Midbrain (tissue), 1 donor: ENCODE measurements at places on chromosomes 6 and 20.

GRCh38 chr20:14412065-14412681, 74.8 kb upstream of the FLRT3 start:
- DNase-seq, result no peak

- no peak for DNase-seq
These were observed 44.7 kb upstream of the ADIG start for GRCh38 chr20:38536310-38536709.

DNA sequence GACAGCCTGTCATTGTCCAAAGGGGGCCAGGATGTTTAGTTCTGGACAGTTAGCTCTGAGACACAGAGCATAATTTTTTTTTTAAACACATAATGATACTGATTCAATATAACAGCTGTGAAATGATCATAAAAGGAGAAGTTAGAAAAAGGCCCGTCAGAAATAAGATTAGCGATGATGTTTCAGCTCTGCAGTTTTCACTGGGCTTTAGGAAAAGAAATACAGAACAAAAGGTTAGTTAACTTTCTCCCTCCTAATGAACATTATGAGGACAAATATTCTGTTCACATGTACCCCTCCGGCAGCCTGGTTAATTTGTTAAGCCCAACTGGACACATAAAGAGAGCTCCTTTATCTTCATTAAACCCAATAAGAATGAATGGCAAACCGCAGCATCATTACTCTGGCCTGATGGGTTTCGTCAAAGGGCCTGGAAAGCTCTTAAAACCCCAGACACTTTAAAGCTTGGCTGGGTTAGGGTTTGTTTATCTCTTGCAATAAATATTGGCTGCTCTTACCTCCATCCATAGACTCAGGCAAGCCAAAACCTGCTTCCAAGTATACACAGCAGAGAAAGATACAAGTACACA, 394.6 kb downstream of the KIF16B start:
- DNase-seq, result no peak

- DNase-seq, result no peak
These were observed 3.3 kb downstream of the SPEF1 start for GRCh38 chr20:3777716-3778629.

GRCh38 chr20:12829170-12829569, 179.6 kb upstream of the SPTLC3 start:
- no peak for DNase-seq

DNA sequence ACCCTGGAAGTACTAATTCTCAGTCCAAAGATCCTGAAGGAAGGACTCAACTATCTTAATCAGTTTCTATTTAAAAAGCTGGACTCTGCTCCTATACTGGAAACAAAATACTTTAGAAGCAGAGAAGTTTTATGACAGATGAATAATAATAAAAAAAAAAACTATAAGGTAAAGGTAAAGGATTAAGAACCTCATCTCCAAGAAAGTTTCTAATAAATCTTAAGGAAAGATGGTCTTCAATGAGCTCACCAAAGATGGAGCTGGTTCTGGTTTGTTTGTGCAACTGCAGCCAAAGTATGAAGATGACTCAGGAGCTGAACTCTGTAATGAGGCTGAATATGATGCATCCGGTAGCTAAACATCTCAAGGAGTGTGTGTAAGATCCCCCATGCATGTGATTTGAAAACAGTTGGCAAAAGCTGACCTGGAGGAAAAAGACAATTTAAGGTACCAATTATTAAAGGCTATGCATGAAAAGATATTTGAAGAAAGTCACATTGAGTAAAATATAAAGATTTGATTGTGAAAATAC, 25.2 kb downstream of the MED23 start:
- DNase-seq, result no peak

DNA sequence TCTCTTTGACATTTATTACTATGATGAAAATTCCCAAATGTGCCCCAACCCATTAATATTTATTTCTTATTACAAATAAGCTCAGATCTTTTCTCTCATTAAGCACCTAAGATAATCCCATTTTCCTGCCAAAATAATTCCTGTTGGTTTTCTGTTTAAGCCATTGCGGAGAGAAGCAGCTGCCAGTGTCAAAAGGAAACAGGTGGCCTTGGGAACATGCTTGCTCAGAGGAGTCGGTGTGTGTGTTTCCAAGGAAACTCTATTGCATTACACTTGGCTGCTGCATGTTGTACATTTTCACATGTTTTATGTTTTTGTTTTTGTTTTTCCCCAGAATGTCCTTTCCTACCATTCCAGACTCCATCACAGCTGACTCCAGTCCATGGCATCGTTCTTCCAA, 56.4 kb downstream of the CD24 start:
- no peak for DNase-seq

- no peak for DNase-seq
These were observed 136.7 kb upstream of the EEF1E1 start for GRCh38 chr6:8238773-8239683.

DNA sequence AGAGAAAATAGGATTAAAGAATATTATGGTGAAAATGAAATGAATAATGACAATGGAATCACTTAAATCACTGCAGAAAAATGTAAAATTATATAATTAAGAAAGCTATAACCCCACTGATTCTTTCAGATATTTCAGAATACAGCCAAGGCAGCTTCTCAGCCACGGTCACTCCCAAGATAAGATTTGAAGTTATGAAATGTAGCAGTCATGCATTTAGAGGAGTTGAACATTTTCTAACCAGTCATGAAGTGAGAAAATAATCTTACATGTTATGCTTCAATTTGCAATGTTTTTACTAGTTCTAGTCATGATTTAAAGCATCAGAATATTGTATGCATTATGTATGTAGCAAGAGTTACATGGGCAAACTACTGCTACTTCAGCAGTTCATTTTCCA, 13.3 kb upstream of the PLCB1 start:
- no peak for DNase-seq
